Fibroblast of skin of right quadriceps (primary cell): ENCODE measurements at places on chromosomes 11 and 22.

GRCh38 chr11:118878163-118878563, 5.5 kb upstream of the CXCR5 start:
- DNase-seq: no peak

DNA sequence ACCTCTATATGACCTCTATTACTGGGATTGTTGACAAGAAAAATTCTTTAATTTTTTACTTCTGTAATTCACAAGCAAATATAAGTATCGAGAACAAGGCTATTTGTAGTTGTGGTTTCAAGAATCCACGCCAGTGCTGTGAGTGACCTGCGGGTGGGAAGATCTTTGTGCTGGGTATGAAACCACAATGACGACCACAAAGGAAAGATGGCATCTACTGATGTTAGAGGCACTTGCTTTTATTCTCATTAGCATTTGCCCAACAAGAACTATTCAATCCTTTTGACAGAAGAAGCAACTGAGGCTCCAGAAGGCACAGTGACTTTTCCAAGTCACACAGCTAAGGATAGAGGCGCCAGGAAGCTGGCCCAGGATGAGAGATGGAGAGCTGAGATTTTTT, 1054.9 kb downstream of the TBC1D22A start:
- no peak for DNase-seq

- no peak for DNase-seq
These were observed 1.7 kb upstream of the PLAAT2 start for GRCh38 chr11:63564784-63565350.

- peak; percentile 81 for DNase-seq
These were observed 28.4 kb downstream of the RASD2 start for GRCh38 chr22:35568751-35569739.

DNA sequence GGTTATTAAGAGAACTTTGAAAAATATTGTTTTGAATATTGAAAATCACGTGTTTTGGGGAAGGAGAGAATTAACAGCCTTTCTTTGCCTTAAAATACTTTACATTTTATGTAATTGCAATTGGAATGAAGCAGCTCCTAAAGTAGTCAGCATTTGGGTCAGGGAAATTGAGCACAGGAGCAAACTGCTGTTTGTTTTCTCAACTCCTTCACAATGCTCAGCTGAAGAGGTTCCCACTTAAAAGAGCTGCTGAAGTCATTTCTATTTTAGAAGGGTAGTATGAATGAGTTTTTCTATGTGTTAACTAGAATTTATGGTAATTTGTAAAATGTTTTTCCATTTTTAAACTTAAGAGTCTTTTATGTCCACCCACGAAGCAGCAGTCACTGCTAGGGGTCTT, 8.1 kb upstream of the UCP2 start:
- DNase-seq: no peak

- peak; percentile 66 for DNase-seq
These were observed 5.1 kb upstream of the SMARCB1 start for GRCh38 chr22:23781511-23782183.

DNA sequence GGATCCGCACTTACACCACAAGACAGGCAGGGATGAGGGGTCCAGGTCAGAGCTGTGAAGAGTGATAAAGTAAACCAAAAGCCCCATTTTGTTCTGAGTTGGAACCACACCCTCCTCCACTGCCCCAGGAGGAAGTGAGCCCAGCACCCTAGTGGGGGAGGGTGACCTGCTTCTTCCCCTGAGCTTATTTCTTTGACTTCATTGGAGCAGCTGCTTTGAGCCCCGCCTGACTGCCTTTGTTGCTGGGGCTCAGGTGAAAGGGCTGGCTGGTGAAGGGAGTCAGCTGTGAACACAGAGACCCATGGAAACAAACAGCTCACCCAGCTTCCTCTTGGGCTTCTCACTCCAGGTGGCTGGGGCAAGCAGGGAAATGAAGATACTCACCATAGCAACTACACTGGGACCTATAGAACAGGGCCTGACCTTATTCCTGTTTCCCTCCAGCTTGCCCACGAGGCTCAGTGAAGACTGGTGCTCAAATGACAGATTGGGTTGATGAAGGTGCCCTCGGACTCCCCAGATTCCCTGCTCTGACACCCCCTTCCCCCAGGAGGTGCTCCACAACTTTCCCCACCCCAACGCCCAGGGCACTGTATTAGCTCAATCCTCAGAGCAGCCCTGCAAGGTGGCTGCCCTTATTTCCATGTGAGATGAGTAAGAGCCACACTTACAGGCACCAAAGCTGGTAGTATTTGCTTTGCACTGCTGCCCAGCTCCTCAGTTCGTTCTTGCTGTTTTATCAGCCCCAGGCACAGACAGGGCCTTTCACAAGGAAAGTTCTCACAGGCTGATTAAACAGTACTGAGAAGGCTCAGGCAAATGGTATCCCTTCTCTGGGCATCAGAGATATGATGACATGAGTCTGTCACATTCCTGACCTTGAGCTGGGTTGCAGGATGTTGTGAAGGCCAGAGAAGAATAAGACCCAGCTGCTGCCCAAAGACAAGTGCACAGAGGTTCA, 2.4 kb downstream of the UCP2 start:
- DNase-seq: no peak

GRCh38 chr11:70301721-70302418, 31.4 kb downstream of the PPFIA1 start:
- DNase-seq: no peak

DNA sequence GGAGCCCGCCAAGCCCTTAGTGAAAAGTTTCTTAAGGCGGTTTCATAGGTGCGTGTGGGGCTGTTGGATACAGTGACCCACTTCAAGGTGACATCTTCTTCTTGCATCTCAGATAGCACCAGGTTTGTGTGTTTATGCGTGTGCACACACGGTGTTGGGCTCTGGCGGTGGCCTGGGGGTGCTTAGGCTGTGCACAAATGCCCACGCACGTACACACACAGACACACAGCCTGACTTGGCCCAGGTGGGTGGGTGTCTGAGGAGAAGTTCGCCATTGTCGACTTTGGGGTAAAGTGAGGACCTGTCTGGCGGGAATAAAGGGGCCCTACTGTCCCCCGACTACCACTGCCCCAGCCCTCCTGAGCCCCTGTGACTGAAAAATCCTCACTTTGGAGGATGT, 103.8 kb downstream of the KCNQ1 start:
- DNase-seq: no peak

DNA sequence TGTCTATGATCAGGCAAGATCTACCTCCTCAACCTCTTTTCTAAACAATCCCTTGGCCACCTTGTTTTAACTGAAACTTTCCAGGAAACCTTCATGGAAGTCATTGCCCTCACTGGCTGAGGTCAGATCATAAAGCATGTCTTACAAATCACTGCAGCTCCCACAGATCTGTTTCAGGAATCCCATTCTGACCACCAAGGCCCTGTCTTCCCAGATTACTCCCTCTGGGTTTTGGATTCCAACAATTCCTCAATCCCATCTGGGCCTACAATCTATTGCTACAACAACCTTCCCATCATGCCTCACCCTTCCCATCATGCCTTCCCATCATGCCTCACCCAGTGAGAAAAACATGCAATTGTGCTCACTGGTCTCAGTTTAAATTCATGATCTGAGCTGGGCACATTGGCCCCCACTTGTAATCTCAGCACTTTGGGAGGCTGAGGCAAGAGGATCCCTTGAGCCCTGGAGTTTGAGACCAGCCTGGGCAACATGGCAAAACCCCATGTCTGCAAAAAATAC, 15.9 kb downstream of the ADAMTS15 start:
- peak; percentile 63 for DNase-seq

DNA sequence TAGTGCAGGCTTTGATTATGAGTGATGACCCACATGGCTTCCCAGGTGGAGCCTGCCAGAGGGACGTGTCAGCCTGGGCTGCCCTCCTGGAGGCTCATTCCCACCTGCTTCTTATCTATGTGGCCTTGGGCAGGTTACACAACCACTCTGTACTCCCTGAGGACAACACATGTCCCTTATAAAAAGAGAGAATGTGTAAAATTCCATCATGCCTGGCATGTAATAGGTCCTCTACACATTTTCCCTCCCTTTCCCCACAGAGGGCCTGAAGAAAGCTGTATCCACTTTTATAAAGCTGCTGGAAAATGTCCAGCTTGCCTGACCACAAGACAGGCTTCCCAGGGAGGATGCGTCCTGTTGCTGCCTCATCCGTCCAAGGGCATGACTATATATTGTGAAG, 55.0 kb upstream of the VSTM5 start:
- DNase-seq: peak; percentile 85

DNA sequence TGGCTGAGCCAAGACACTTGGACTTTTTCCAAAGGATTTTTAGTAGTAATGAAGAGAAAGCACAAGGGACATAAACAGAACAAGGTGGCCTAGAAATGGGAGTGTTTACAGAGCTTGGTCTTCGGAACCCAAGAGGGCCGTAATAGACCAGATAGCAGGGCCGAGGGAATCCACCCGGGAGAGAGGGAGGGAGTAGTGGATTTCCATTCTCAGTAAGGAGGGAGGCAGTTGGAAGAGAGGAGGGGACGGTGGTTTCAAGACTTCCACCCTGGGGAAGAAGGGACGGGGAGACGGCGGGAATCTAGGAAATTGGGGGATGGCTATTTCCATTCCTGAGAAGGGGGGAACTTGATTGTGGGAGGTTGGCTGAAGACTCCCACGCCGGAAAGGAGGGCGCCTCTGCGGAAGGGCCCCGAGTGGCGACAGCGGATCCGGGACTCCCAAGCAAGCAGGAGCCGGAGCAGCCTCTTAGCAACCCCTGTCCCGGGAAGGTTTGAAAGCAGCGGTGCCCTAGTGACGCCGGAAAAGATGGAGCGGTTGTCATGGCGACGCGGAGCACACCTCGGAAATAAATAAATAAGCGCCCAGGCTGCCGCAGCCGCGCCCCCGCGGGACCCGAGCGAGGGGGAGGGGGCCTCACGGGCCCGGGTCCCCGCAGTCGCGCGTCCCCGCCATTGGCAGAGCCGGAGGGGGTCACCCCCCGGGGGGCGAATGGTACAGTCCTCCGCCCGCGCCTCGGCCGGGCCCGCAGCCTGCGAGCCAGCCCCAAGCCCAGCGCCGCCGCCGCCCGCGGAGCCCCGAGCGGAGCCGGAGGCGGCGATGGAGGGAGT, 31.6 kb downstream of the EIF3F start:
- DNase-seq: peak; percentile 75

DNA sequence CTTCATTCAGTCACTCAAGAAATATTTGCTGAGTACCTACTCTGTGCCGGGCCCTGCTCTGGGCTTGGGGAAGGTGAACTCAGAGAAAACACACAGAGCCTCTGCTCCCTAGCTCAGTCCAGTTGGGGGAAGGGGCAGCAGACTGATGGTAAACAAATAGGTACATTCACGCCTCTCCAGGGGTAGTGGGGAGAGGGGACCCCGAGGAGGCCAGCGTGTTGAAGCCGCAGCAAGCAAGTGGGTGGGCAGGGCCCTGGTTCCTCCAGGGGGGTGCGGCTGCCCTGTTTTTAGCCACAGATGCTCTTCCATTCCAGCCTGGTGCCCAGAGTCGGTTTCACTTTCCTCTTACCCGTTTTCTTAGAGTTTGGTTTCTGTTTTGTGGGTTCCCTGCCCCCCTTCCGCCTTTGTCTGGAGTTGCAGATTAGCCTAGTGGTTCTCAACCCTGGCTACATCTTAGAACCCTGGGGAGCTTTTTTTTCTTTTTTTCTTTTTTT, 8.7 kb downstream of the DRAP1 start:
- no peak for DNase-seq

DNA sequence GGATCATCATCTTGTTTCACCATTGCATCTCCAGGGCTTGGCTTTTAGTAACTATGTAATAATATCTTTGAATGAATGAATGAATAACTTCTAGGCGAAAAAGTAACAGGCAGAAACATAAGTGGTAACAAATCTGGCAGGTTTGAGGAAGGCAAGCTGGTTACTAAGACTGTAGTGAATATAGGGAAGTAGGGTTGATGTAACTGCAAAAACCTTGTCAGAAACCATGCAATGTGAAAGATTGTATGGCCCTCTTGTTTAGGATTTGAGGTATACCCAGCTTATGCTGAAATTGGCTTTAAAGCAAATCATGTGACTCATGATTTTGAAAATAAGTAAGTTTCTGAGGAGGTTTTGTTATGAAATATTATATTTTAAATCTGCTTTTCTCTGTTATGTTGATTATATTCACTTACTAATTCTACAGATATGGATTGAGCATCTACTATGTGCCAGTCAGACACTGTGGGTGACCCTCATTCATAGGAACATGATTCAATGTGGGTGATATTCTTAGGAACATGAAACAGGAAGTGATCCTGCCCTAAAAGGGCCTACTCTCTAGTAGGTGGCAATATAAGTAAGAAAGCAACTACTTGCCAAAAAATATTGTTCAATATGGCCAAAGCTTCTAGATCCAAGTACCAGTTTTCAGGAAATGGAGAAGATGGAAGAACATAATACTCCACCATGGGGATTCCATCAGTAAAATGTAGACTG, 115.5 kb upstream of the CCDC90B start:
- DNase-seq: no peak

DNA sequence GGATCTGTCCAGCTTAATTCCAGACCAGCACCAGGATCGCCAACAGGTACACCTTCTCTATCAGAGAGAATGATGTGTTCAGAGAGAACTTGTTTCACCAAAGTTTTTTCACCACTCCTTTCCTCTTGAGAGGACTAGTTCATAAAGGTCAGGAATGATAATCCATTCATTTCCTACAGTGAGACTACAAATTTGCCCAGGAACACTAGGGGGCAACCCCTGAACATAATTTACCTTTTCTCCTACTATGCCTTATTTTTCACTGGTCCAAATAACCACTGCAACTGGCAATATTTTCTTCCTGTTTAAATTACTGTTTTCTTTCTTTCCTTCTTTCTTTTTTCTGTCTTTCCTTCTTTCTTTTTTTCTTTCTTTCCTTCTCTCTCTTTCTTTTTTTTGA, 22.5 kb downstream of the CAVIN3 start:
- peak; percentile 16 for DNase-seq

GRCh38 chr11:65380460-65381119, 1.9 kb downstream of the SLC25A45 start:
- DNase-seq: no peak

GRCh38 chr11:128419012-128419767, 168.2 kb downstream of the ETS1 start:
- DNase-seq: no peak

GRCh38 chr11:108431370-108431769, 36.0 kb downstream of the C11orf65 start:
- no peak for DNase-seq

- no peak for DNase-seq
These were observed 11.1 kb downstream of the DGCR2 start for GRCh38 chr22:19111140-19111539.

- no peak for DNase-seq
These were observed 32.7 kb downstream of the GAB4 start for GRCh38 chr22:16975155-16975885.

DNA sequence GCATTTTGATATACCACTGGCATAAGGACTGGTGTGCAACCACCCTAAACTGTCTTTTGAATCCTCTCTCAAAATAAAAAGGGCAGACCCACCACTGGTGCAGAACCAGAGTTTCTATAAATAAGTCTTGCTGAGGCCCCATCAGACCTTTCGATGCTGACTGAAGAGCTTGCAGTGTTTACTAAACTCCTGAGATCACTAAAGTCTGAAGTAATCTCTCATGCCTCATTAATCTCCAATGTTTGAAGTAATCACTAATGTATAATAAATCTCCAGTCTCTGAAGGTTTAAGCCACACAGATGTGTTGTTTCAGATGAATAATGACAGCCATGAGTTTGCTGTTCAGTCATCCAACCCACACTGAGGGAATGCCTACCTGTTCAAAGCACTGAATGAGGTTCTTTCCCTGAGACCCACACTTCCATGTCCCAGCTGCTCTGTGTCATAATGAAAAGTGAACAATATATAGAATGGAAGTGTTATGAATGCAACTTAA, 50.6 kb upstream of the DEUP1 start:
- DNase-seq: no peak

- peak; percentile 86 for DNase-seq
These were observed 4.9 kb downstream of the ATP5MGL start for GRCh38 chr22:42635531-42635930.
